ENCODE measurements at places on chromosomes 3 and 15.
A peak's percentile ranks its signal among the peaks of the same experiment; 100 is the strongest.

GRCh38 chr3:17795711-17796110 is 53.3 kb upstream of the TBC1D5 start:
- no peak for DNase-seq

DNA sequence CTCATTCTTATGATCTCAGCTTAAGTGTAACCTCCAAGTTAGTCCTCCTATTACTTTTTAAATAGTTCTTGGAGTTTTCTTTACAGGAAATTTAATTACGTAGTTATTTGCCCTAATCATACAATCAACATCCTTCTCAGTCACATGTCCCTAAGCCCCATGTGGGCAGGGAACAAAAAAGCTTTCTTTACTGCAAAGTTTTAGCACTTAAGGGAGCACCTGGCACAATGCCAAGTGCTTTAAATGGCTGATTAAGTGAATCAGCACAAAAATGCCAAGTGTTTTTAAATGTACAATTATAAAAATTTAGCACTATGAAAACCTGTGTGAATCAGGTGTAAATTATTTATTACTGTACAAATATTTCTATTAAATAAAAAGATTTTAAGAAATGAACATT is 445.3 kb downstream of the C3orf38 start:
- DNase-seq = peak; percentile 38

GRCh38 chr15:70699890-70700289 is 63.5 kb downstream of the UACA start:
- DNase-seq = no peak

GRCh38 chr15:39432026-39432425 is 148.9 kb upstream of the THBS1 start:
- DNase-seq = no peak

Measured in OCI-M1 (cell line).